NCI-H774 (cell line): ENCODE measurements at places on chromosomes 6 and 20.

DNA sequence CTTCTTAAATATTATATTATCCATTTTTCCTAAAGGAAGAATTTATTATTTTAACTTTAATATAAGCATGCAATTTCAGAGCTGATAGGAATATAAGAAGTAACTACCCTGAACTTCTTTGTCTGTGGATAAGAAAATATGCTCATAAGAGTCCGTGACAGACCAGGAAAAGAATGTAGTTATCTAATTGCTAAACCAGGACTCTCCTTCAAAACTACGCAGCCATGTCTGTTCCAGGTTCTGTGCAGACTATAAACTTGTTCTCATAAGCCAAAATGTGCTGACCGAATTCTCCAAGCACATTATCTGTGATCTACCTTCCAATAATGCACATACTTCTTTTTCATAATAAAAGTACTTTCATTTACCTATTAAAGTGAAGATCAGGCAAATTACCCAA, 116.5 kb downstream of the TRDN start:
- no peak for DNase-seq

DNA sequence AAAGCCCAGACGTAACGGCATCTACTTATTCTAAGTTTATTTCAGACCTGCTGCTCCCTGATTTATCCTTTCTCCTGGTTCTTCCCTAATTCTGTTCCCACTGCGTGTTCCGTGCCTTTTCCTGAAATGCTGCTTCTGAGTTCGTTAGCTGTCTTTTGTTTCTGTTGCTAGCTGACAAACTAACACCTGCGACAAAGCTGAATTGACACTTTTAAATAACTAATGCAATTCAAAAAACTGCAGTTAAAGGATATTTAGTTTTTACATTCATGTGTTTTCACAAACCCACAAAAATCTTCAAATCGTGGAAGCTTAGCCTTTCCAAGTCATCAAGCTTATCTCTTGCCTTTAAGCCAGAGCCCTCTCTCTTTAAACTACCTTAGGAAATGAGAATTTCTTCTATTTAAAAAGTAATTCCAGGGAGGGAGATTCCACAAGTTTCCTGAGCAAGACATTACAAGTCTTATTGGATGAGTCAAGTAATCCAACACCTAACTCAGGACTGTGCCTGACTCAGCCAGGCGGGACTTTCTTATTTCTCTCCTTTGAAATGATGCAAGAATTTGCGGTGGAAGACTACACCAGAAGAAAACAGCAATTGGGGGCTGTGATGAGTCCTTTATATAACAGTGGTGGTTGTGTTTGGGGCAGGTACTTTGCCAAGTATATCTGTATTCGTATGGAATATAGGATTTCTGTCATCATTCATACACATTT, 6.3 kb downstream of the ADTRP start:
- DNase-seq, result no peak

DNA sequence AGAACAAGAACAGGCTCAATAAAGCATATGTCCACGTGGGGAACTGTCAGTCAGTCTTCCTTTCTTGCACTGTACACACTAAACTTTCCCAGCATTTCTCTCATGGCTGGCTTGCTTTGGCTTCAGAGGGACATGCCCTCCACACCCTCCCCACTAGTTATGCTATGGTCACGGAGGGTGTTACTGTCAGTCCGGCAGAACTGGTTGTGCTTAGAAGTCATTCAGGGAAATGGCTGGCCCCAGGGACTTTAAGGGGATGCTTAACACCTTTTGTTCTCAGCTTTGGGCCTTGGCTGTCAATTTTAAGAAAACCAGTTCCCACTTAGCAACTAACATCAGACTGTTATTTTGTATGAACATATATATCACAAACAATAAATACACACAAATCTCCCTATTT, 55.1 kb downstream of the ELOVL5 start:
- no peak for DNase-seq

DNA sequence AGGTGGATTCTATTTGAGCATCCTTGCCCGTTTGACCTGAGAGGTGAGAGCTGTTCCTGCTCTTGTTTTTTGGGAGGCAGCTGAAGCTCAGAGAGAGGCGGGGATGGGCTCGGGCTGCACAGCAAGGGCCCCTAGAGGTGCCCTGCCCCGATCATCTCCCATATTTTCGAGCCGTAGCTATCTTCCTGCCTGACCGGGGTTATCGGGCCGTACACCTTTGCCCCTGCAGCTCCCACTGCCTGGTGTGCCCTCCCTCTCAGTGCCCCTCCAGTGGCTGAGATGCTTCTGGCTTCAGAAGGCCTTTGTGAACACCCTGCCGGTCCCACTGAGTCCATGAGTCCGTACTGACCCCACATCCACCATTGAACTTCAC, 6.7 kb downstream of the SRC start:
- DNase-seq, result no peak

GRCh38 chr6:105810105-105810921, 275.8 kb upstream of the PRDM1 start:
- DNase-seq, result no peak

- no peak for DNase-seq
These were observed 12.8 kb downstream of the AK9 start for GRCh38 chr6:109678240-109678639.
